ENCODE measurements at places on chromosomes 3 and 15. TPM values are rescaled to one million over a fixed set of nuclear protein-coding genes. Genes with fewer than 3 reads are reported as not detected.

Gene ZNF620
- 4.3 TPM for total RNA-seq

Gene CLDN11
- 4.6 TPM for total RNA-seq

Gene GP5
- total RNA-seq: not detected

- H3K27ac ChIP-seq: no peak overlapping the region
- no peaks in the 10 kb centered on the region for H3K4me1 ChIP-seq
- peaks cover 11% of the 10 kb centered on the region for H3K36me3 ChIP-seq
These were observed 92.4 kb upstream of the CGNL1 start for GRCh38 chr15:57283774-57284503.

DNA sequence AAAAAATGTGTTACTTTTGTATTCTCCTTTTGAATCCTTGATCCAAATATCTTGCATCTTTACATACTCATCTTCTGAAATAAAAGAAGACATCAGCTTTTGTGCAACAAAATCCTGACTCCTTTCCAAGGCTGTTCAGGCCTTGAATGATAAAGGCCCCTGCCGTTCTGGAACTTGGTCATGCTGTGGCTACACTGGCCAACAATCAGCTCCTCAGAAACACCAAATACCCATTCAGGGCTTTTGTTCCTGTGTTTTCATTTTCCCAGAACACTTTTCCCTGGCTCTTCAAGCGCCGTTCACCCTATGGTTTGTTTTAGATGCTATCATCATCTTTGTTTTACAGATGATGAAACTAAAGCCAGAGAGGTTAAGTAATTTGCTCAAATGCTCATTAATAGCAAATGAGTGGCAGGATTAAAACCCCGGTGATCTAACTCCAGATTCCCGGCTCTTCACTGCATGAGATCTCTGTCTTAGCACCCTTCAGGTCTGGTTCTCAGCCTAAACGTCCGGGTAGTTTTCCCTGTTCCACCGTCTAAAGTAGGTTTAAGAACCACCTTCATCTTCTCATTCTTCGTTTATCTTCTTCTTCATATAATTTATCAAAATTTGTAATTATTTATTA lies 58.3 kb downstream of the EPHA3 start:
- DNase-seq: no peak
- H3K27me3 ChIP-seq: no peaks in the 10 kb centered on the region
- H3K4me3 ChIP-seq: no peak overlapping the region

GRCh38 chr15:80010131-80010673 lies 39.2 kb upstream of the BCL2A1 start:
- no peaks in the 10 kb centered on the region for H3K4me1 ChIP-seq
- no peaks in the 10 kb centered on the region for H3K27me3 ChIP-seq
- no peak overlapping the region for H3K4me3 ChIP-seq
- no peaks in the 10 kb centered on the region for H3K36me3 ChIP-seq
- no peak for DNase-seq
- no peak overlapping the region for H3K27ac ChIP-seq

Gene ZNF860
- not detected for total RNA-seq

GRCh38 chr3:97037294-97037943 lies 223.0 kb downstream of the EPHA6 start:
- H3K27ac ChIP-seq: no peak overlapping the region
- no peak overlapping the region for H3K4me3 ChIP-seq
- no peak for DNase-seq

Gene MYZAP
- total RNA-seq: 24.3 TPM
